ENCODE measurements at places on chromosomes 3 and 15.

DNA sequence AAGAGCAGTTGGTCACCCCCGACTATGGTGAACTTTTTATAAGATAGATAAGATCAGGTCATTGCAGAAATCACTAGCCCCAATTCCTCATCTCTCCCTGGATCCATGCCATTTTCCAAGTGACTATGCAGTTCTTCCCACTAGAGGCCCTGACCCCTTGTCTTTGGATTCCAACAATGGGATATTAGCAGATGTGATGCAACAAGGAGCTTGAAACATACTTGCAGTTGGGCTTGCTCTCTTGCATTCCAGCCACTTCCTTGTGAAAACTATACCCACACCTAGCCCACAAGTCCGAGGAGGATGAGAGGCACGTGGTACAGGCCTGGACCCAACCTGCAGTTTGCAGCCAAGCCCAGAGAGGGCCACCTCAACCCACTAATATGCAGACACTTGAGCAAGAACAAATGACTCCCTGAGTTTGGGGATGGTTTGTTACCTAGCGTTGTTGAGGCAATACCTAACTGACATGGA, 60.6 kb downstream of the SUCLG2 start:
- DNase-seq, result peak; percentile 8

- no peak for DNase-seq
Observed at GRCh38 chr3:188157407-188157806, 3.5 kb downstream of the LPP start.

DNA sequence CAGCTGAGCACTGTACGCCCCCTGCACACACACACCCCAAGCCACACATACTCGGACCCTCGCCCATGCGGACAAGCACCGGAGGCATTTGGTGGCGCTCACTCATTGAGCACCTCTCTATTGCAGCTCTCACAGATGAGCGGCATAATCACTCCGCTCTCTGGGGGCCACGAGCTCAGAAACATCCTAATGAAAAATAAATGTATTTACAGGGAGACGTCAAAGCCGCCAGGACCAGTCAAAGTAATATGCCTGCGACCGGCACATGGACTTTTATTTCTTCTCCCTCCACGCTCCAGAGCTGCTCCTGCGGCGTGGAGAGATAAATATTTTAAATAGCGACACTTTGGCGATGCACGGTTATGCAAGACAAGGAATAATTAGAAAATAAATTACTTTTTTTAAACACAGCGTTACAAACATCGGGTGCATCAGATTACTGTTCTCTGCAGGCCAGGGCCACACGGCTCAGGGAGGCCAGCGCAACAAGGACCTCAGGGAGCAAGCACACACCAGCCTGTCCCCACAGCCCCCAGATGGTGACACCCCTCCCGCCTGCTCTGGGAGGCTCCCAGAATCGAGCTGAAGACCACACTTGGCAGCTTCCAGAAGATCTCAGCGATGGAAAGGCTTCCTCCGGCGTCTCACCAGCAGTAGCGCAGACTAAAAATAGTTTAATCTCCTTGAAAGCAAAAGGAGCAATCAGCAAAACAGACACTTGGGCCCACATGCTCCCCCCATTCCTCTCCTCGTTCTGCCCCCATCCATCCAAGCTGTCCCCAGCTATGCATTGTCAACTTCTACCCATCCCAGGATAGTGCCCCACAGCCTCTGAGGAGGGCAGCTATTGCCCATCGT, 48.0 kb downstream of the CACNA2D2 start:
- DNase-seq, result no peak

DNA sequence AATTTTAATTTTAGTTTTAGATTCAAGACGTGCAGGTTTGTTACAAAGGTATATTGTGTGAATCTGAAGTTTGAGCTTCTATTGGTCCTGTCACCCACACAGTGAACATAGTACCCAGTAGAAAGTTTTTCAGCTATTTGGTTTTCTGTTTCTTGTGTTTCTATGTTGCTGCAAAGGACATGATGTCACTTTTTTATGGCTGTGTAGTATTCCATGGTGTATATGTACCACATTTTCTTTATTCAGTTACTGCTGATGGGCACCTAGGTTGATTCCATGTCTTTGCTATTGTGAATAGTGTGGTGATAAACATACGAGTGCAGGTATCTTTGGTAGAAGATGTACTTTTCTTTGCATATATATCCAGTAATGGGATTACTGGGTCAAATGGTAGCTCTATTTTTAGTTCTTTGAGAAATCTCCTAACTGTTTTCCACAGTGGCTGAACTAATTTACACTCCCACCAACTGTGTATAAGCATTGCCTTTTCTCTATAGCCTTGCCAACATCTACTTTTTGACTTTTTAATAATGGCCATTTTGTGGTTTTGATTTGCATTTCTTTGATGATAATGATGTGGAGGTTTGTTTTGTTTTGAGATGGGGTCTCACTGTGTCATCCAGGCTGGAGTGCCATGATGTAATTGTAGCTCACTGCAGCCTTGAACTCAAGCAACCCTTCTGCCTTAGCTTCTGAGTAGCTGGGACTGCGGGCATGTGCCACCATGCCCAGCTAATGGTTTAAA, 43.9 kb downstream of the LIMD1 start:
- no peak for DNase-seq

GRCh38 chr15:61083081-61083787, 145.9 kb downstream of the RORA start:
- DNase-seq, result no peak

DNA sequence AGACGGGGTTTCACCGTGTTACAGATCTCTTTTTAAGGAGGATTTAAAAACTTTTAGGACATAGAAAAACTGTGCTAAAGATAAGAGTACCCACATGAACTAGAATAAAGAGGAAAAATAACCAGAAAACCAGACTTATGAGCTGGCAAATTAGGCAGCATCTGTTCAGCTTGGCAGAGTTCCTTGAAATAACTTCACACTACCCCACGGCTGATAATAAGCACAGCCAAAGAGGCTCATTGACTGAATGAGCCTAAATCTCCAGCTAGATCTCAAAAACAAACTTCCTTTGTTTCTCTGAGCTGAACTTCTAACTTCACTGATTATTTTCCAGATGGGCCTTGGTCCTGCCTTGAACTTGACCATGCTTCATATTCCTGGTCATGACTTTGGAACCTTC, 26.7 kb upstream of the PIK3R4 start:
- no peak for DNase-seq

GRCh38 chr3:156150434-156151066, 30.2 kb downstream of the KCNAB1 start:
- DNase-seq, result peak; percentile 38

DNA sequence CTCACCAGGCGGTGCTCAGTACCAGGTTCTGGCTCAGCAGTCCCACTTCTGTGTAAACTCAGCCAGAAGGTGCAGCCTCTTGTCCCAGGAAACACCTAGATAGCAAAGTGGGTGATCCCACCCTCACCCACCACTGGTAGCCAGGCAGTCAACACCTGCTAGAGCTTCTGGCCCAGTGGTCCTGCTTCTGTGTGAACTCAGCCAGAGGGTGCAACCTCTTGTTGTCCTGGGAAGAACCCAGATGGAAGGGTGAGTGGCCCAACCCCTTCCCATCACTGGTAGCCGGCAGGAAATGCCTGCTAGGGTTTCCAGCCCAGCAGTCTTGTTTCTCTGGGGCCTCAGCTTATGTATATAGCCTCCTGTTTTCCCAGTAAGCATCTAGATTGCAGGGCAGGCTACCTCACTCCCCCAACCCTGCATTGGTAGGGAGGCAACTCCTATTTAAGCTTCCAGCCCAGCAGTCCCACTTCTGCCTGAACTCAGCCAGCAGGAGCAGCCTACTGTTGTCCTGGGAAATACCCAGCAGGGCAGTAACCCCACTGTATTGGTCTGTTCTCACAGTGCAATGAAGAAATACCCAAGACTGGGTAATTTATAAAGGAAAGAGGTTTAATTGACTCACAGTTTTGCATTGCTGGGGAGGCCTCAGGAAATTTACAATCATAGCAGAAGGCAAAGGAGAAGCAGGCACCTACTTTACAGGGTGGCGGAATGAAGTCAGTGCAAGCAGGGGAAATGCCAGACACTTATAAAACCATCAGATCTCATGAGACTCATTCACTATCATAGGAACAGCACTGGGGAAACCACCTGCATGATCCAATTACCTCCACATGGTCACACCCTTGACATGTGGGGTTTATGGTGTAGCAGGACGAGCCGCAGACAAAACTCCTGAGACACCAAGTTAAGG, 110.6 kb downstream of the DTWD1 start:
- no peak for DNase-seq

GRCh38 chr3:123586131-123586530, 1.3 kb upstream of the HACD2 start:
- DNase-seq, result peak; percentile 9

GRCh38 chr3:82390868-82391267, 629.4 kb upstream of the GBE1 start:
- no peak for DNase-seq

DNA sequence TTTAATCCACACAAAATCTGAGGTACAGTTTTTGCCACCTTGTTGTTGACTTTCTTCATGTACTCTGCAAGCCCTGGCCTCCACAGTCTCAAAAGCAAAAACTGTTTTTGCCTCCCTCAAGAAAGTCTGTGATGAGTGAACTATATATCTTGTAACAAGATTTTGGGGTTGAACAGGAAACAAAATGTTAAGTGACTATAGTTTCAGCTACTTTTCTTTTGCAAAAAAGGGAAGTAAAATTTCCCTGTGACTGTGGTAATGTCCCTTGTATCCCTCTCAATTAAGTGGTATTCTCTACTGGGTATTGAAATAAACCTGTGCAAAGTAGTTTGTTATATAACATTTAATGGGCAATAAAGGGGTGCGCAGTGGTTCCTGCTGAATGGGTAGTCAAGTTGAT, 21.3 kb upstream of the SCAANT1 start:
- DNase-seq, result no peak

DNA sequence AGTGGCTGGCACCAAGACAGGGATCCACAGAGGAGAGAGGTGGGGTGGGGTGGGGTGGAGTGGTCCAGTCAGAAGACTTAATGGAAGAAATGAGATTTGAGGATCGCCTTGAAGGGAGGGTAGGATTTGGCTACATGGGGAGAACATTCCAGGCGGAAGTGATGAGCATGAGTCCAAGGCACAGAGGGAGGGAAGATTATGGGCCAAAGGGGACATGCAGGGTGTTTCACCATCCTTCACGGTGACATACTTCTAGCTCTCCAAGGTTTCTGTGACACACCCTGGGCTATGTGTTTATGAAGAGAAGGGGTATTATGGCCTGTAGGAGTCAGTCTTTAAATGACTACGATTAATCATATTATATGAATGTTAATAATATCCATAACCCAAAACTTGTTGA, 7.7 kb upstream of the FBN1 start:
- no peak for DNase-seq

- no peak for DNase-seq
Observed at GRCh38 chr3:10780922-10781321, 35.1 kb upstream of the SLC6A11 start.

- DNase-seq, result no peak
Observed at GRCh38 chr15:45442507-45443135, 64.3 kb upstream of the GATM start.

DNA sequence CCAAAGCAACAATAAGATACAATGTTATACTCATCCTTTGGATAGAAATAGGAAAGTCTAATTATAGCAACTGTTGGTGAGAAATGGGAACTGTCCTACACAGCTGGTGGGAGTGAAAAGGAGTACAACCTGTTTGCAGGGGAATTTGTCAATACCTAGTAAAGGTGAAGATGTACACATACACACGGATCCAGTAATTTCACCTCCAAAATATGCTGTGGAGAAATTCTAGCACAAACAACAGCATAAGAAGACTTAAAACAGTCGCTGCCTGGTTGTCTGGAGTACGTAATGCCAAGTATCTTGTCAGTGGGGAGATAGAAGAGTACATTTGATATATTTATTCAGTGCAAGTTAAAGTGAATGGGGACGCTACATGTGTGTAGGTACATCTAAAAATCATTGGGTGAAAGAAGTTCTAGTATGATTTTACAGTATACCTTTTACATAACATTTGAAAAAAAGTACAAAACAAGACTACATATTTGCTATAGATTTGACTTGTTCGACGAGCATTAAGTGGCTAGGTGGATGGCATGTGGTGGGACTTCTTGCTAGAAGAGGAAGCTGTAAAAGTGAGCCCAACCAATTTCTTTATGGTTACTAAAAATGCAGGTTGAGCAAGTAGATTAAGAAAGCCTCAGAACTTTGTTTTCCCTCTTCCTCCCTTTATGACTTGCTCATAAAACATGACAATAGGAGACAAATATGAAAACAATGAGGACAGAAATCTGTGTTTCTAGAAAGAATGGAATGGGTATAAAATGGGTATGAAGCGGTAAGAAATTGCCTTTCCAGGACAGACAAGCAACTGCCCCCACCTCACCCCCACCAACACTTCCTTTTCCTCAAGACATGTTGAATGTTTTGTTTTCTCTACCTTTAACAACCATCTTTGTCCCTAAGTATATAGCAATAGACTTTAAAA, 50.2 kb upstream of the CCR4 start:
- no peak for DNase-seq

GRCh38 chr15:51244423-51244869, 94.0 kb downstream of the CYP19A1 start:
- DNase-seq, result no peak

- no peak for DNase-seq
Observed at GRCh38 chr15:73165844-73166243, 113.6 kb downstream of the NEO1 start.

GRCh38 chr3:20589275-20589674, 403.3 kb upstream of the SGO1 start:
- DNase-seq, result no peak

GRCh38 chr3:77536038-77536775, 496.3 kb downstream of the ROBO2 start:
- no peak for DNase-seq

GRCh38 chr3:50179710-50180109, 11.7 kb upstream of the GNAT1 start:
- no peak for DNase-seq

- no peak for DNase-seq
Observed at GRCh38 chr3:157824281-157824680, 281.9 kb downstream of the SHOX2 start.

DNA sequence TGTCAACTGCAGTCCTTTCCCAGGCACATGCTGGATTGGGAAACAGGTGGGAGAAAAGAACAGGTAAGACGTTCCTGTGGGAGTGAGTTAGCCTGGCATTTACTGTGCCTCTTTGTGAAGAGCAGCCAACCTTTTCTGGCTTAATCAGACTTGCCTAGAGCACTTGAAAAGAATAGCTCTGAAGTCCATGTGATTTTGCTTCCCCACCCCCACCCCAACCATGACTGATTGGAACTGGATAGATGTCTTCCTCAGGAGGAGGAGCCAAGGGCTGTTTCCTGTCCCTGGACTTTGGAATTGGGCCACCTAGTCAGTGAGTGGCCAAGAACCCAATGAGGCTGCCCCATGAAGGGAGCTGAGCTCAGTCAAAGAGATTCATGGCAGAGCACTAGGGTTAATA, 4.7 kb upstream of the TMEM41A start:
- DNase-seq, result peak; percentile 48

GRCh38 chr3:119794971-119795612, 13.2 kb downstream of the NR1I2 start:
- DNase-seq, result peak; percentile 74

DNA sequence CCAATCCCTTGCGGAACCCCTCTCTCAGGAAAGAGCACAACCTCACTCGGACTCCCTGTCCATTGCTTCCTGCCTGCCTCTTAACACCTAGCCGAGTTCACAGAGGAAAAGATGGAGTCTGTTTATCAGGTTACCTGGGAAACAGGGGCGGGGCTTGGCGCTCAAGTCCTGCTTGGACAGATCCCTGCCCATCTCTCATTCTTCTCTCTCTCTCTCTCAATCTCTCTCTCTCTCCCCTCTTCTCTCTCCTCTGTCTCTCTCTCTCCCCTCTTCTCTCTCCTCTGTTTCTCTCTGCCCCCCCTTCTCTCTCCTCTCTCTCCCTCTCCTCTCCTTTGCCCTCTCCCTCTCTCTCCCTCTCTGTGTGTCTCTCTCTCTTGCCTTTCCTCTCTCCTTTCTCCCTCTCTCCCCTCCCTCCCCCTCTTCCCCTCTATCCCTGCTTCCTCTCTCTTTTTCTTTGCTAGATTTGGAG, at the start of gene EFHB:
Gene EFHB (minus strand): TSS at position 120 of the 469 bp plus-strand sequence. CDS start 199 bp downstream, outside the sequence.
- DNase-seq, result peak; percentile 94

Measured in K562 (cell line).